Activated T-cell treated with anti-CD3 and anti-CD28 coated beads for 1 hour (primary cell): ENCODE measurements at places on chromosomes 1 and 21.

DNA sequence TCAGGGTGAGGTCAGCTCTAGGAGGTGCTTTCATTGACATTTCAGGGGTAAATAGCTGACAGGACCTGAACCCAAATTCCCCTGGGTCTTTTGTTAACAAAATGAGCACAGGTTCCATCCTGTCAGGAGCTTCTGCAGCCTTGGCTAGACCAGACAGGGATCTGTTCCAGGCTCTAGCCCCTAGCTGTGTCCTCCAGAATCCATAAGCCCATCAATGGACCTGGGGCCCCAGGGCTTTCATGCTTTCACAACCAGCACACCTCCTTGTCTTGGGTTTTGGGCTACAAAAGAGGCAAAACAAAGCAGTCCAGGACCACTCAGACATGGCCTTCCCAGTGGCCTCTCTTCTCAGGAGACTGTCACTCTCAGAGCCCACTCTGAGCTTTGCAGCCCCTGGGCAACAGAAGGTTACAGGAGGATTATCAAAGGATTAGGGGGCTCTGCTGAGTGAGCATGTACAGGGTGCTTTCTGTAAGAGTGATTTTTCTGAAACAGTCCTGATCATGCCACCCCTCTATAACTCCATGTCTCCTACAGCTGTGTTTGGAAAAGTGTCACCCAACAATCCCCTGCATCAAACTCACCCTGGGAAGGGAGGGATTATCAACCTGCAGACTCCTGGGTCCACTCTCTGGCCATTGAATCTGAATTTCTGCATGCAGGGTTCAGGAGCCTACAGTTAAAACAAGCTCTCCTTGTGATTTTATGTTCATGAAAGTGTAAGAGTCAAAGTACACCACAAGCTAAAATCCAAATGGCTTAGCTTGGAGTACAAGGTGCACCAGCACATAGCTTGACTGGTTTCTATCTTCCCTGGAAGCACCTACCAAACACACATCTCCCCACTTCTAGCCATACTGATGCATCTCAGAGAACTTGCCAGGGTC, 67.7 kb upstream of the GCLM start:
- DNase-seq: no peak

- DNase-seq: no peak
Observed at GRCh38 chr21:22575165-22575584, 1577.0 kb downstream of the NCAM2 start.

DNA sequence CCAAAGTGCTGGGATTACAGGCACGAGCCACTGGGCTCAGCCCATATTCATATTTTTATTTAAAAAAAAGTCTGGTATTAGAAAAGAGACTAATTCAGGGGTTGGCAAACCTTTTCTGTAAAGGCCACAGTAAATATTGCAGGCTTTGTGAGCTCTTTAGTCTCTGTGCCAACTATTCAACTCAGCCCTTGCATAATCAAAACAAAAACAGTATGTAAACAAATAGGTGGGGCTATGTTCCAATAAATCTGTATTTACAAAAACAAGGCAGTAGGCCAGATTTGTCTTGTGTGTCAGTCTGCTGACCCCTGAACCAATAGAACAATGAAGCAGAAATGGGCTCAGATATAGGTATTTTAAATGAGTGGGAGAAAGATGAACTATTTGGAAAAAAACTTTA, 49.3 kb downstream of the CDC42BPA start:
- DNase-seq: no peak

DNA sequence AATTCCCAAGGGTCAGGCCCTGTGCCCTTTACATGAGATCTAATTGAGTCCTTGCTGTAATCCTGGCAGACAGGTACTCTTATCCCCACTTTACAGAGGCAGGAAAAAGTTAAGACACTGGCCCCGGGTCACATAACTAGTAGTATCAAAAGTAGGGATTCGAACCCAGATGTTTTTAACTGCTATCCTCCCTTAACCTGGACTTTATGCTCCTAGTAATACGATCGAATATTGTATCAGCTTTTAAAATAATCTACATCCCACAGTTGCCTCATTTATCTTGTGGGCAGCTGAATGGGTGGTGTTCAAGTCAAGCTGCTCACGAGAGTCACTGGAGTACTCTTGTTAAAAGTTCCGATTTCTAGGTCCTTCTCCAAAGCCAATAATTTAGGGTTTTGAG, 25.5 kb upstream of the TMEM51 start:
- DNase-seq: no peak

- no peak for DNase-seq
Observed at GRCh38 chr1:93661829-93662474, 19.7 kb downstream of the BCAR3 start.

DNA sequence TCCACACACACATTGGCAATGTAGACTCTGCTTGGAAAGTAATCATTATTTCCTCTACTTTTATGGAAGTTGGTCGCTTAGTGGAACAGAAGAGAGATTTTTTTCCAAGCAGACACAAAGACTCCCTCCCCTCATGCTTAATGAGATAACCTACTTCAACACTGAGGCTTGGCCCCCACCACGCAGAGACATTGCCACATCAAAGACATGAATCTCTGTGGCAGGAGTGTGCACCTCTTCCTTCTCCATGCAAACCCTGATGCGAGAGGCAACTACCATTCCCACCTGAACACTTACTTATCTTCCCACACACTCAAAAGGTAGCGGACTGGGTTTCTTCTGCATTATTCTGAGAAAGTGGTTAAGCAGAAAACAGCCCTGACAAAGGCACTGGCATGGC, 37.3 kb upstream of the LPAR3 start:
- DNase-seq: no peak

GRCh38 chr1:185696422-185697150, 37.6 kb upstream of the HMCN1 start:
- DNase-seq: no peak

- DNase-seq: no peak
Observed at GRCh38 chr1:54869173-54869851, 17.7 kb downstream of the DHCR24 start.

- DNase-seq: no peak
Observed at GRCh38 chr21:15144026-15144425, 79.2 kb upstream of the NRIP1 start.

DNA sequence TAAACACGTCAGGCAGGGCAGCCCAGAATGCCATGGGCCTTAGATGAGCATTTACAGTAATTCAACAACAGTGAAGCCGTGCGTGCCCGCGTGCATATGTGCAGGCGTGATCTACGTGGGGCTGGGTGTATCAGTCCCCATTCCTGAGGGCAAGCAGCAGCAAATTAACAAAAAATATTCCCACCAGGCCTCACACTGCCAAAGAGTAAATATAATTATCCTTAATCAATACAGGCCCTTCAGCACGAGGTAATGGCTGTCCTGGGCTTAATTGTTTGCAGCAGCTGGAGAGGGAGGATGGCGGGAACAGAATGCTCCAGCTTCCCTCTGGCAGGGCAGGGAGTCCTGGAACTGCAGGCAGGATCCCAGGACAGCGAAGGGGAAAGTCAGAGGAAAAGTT, 91.8 kb downstream of the DDX20 start:
- DNase-seq: no peak

GRCh38 chr21:33149181-33149580, 79.2 kb downstream of the OLIG1 start:
- DNase-seq: no peak

GRCh38 chr1:30280572-30280971, 442.8 kb downstream of the MATN1 start:
- no peak for DNase-seq

DNA sequence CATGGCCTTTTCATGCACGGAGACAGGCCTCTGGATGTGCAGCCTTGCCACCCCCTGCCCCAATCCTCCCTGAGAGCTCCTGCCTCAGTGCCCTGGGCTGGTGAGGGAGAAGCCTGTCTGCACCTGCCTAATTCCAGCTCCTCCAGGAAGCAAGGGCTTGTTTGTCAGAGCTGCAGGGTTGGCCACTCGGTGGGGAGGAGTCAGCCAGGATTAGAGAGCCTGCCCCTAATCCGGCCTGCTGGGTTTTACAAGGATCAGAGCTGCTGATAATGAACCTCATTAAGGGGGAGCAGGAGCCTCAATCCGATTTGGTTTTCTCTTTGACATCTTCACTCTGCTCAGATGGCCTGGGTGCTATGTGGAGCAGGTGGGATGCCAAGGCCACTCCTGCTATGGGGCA, 31.9 kb upstream of the LHX4 start:
- no peak for DNase-seq

DNA sequence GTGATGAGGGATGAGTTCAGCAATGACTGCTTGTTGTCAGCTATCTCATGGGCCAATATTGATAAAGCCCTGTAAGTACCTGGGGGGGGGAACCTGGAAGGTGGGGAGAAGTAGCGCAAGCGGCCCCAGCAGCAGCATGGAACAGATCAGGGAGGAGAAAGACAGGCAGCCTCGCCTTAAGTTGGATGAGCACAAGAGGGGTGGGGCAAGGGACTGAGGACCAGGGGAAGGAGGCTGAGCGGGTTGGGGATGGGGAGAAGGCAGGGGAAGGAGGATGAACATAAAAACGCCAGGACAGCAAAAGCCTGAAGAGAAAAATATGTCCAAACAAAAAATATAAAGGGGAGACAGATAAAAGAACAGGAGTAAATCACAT, 70.6 kb downstream of the ALG14 start:
- DNase-seq: no peak

- no peak for DNase-seq
Observed at GRCh38 chr1:12513181-12513580, 104.8 kb downstream of the DHRS3 start.

- DNase-seq: no peak
Observed at GRCh38 chr1:232247669-232248068, 382.3 kb downstream of the SIPA1L2 start.
